ENCODE measurements at places on chromosomes 5 and 9. TPM values are rescaled to one million over a fixed set of nuclear protein-coding genes. Genes with fewer than 3 reads are reported as not detected.

CCNG1 gene
- total RNA-seq = 247 TPM

CER1 gene
- not detected for total RNA-seq

C5orf52 gene
- total RNA-seq = not detected

PCDHGA9 gene
- 5.3 TPM for total RNA-seq

RAPGEF6 gene
- total RNA-seq = 10.6 TPM

FUBP3 gene
- 21.8 TPM for total RNA-seq

MARCOL gene
- not detected for total RNA-seq

IL31RA gene
- 0.31 TPM for total RNA-seq

SPATA31A3 gene
- total RNA-seq = not detected

SPARC gene
- 1,783 TPM for total RNA-seq

GABRA1 gene
- total RNA-seq = not detected

SPEF2 gene
- 0.98 TPM for total RNA-seq

F2RL2 gene
- total RNA-seq = 8.2 TPM

GPRIN1 gene
- total RNA-seq = 2.2 TPM

SPAG8 gene
- 1.4 TPM for total RNA-seq

IL5 gene
- total RNA-seq = not detected

PROB1 gene
- 2.1 TPM for total RNA-seq

DBH gene
- not detected for total RNA-seq

FOCAD gene
- 26.1 TPM for total RNA-seq

GFI1B gene
- not detected for total RNA-seq

ERP44 gene
- total RNA-seq = 16.5 TPM

ITGA1 gene
- total RNA-seq = 5.1 TPM

ANKRD31 gene
- 0.05 TPM for total RNA-seq

ALAD gene
- total RNA-seq = 21.7 TPM

TNPO1 gene
- 98.4 TPM for total RNA-seq

STING1 gene
- 64.9 TPM for total RNA-seq

All from cardiac ventricle fibroblast (primary cell).